ENCODE measurements at places on chromosomes 7 and 10.

- no peak for DNase-seq
Measured at GRCh38 chr7:4052130-4052529, 630.0 kb upstream of the FOXK1 start.

DNA sequence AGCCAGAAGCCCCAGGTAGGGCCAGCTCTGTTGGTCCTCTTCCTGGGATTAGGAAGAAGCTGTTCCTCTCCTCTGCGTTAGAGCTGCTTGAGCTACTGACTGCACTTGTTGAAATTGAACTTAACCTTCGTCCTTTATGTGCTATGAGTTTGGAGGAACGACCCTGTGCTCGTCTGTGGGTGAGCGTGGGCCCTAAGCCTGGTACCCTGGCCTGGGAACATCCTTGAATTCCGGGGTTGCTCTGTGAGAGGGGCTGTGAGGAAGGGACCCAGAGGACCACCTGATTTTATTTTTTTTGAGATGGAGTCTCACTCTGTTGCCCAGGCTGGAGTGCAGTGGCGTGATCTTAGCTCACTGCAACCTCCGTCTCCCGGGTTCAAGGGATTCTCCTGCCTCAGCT lies 447.2 kb upstream of the FOXK1 start:
- no peak for DNase-seq

- no peak for DNase-seq
Measured at GRCh38 chr10:26112532-26112931, 104.0 kb upstream of the GAD2 start.

- no peak for DNase-seq
Measured at GRCh38 chr7:111083413-111083812, 7.5 kb upstream of the LRRN3 start.

- DNase-seq, result no peak
Measured at GRCh38 chr10:10958041-10958440, 59.6 kb upstream of the CELF2 start.

GRCh38 chr10:25356609-25357008 lies 181.8 kb downstream of the GPR158 start:
- no peak for DNase-seq

All from NCI-H1105 (cell line).